ENCODE measurements at places on chromosomes 11 and 22.
A peak's percentile ranks its signal among the peaks of the same experiment; 100 is the strongest.

DNA sequence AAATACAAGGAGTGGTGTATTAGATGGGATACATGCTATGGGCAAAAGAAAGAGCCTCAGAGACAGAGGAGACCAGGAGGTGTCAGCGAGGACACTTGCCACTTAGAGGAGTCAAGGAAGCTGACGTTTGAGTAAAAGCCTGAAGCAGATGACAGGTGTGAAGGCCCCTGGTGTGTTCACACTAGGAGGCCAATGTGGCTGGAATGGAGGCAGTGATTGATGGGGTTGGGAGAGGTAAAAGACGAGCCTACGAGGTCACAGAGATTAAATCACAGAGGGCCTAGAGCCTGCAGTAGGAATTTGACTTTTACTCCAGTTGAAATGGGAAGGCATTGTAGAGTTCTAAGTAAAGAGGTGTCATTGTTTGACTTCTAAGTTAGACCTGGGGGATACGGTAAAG is 12.0 kb upstream of the GDPD5 start:
- DNase-seq = no peak

- no peak for DNase-seq
Observed at GRCh38 chr11:73425108-73425507, 48.9 kb downstream of the RELT start.

DNA sequence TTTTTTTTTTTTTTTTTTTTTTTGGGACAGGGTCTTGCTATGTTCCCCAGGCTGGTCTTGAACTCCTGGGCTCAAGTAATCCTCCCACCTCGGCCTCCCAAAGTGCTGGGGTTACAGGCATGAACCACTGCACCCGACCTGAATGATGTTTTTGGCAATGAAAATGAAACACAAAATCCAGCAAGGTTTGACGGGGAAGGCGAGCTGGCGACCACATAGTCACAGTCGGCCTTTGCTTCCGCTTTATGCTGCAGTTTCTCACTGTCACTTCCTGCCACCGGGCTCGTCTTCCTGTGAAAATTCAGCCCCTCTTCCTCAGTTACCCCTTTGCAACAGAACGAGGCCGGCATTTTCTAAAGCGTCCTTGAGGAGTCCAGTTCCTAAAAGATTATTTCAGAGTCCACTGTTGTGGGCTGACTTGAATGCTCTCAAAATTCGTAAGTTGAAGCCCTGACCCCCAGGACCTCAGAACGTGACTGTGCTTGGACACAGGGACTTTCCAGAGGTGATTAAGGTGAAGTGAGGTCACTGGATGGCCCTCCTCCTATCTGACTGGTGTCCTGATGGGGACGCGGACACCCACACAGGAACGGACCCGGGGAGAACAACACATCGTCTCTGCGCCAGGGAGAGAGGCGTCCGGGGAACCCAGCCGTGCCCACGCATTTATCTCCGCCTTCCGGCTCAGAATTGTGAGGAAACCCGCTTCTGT is 2.9 kb upstream of the BID start:
- DNase-seq = no peak

DNA sequence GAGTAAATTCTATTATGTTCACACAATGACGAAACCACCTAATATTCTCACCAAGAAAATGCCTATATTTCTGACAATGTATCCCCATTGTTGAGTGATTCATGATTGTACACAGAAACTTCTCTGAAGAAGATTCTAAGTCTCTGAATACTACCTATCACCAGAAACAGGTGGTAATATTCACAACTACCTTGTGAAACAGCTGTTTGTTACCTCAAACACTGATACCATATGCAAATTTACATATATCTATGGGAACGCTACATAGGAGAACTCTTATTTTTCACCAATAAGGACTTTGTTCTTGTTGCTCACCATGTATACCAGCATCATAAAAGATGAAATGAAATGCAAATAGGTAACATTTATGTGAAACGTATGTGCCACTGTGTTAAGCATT is 59.3 kb downstream of the PDGFD start:
- no peak for DNase-seq

GRCh38 chr11:129538323-129538722 is 162.7 kb downstream of the BARX2 start:
- no peak for DNase-seq

- DNase-seq = no peak
Observed at GRCh38 chr11:18615628-18616392, 16.2 kb downstream of the MISFA start.

- no peak for DNase-seq
Observed at GRCh38 chr22:19814428-19814827, 40.2 kb downstream of the GNB1L start.

DNA sequence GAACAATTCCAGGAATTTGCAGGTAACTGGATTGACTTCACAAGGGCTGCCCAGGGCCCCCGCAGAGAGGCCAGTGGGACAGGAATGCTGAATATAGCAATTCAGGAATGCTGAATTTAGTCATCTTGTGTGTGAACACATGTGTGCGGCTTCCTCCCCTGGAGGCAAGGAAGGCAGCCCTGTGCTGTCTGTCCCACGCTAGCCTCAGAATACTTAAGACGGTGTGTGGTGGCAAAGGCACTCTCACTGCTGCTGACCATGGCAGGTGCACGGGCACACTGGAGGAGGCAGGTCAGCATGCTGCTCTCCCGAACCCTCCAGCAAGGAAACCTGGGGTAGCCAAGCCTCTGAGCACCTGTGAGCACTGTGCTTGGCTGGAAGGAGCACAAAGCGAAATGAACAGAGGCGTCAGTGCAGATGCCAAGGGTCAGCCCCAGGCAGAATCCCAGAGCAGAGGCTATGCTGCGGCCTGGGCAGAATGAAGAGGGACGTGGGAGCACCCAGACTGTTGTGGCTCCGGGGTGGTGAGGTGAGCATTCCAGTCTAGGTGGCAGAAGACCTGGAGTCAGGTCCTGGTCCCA is 2.7 kb downstream of the GNAZ start:
- DNase-seq = no peak

GRCh38 chr22:20636075-20636812 is 128.8 kb downstream of the MED15 start:
- no peak for DNase-seq

DNA sequence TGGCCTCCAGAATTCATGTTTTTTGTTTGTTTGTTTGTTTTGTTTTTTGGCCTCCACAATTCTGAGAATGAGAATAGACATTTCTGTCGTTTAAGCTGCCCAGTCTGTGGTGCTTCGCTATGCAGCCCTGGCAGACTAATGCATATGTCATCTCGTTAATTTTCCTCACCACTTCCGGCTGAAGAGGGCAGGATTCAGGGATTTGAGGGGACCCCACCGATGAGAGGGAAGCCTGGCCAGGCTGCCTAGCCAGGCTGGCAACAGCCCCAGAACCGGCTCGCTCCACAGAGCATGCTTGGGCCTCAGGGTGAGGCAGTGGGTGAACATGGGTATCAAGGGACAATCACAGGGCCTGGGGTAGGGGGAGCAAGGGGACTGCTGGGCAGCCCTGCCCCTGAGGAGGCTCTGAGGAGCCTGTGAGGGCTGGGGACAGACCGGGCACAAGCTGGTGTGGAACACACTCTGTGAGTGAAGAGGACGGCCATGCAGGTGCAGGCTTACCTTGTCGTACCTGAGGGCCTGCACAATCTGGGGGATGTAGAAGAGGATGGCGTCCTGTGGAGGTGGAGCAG is 47.8 kb upstream of the SERPIND1 start:
- DNase-seq = no peak

- no peak for DNase-seq
Observed at GRCh38 chr11:78205691-78206090, 17.0 kb downstream of the USP35 start.

DNA sequence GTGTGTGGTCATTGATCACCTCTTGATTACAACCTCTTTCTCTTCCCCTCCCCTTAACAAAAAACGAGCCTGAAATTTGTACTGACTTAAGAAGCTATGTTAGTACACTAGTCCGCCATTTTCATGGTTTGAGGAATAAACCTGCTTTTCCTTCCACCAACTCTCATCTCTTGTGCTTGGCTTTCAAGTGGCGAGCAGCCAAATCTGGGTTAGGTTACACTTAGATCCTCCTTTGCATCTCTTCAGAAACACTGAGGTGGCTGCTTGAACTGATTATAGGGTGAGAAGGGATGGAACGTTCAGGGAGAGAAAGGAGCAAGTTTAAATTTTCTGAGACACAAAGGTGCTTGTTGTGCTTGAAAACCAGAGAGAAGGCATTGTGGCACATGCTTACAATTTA is 2171.4 kb downstream of the LRRC4C start:
- no peak for DNase-seq

- DNase-seq = no peak
Observed at GRCh38 chr22:44889255-44889878, 120.4 kb downstream of the PHF21B start.

DNA sequence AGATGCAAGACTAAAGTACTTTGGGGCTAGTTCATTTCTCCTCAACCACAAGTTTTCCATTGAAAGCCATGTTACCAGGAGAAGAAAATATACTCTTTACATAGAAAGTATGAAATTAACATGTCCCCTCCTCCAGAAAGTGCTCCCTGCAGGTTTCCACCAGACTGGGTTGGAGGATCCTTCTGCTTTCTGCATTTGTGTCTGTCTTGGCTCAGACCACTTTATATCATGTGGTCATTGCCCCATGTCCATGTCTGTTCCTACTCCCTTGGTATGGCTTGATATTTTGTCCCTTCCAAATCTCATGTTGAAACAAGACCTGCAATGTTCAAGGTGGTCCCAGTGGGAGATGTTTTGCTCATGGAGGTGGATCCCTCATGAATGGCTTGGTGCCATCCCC is 28.4 kb upstream of the ACER3 start:
- DNase-seq = no peak

DNA sequence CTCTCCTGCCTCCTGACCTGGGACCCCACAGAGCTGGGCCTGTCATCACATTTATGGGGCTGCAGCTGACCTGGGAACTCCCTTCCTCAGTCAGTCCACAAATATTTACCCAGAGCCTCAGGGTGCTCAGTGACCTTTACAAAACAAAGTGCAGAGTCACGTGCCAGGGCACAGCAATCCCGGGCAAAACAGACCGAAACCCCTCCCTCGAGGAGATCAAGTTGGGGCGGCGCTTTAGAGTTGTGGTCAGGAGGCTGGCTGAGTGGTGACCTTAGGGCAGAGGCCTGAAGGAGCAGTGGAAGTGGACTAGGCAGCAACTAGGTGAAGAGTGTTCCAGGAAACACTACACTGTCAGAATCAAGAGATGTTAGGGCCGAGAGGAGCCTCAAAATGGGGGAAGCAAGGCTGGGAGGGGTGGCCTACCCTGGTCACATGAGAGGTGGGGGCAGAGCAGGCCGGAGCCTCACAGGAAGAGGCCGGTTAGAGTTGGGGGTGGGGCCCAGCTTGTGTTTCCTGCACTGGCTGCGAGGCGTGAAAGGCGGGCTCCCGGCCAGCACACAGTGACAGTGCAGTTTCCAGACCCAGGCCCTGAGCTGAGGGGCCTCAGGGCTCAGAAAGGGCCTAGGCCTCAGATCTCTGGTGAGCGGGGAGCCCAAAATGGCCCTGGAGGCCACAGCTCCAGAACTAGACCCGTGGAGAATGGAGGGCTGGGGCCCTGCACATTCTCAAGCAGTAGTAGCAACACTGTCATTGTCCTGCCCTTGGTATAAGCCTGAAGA is 3.7 kb upstream of the NEAT1 start:
- peak; percentile 96 for DNase-seq

GRCh38 chr22:19972652-19973550 is 31.3 kb upstream of the TXNRD2 start:
- DNase-seq = no peak

DNA sequence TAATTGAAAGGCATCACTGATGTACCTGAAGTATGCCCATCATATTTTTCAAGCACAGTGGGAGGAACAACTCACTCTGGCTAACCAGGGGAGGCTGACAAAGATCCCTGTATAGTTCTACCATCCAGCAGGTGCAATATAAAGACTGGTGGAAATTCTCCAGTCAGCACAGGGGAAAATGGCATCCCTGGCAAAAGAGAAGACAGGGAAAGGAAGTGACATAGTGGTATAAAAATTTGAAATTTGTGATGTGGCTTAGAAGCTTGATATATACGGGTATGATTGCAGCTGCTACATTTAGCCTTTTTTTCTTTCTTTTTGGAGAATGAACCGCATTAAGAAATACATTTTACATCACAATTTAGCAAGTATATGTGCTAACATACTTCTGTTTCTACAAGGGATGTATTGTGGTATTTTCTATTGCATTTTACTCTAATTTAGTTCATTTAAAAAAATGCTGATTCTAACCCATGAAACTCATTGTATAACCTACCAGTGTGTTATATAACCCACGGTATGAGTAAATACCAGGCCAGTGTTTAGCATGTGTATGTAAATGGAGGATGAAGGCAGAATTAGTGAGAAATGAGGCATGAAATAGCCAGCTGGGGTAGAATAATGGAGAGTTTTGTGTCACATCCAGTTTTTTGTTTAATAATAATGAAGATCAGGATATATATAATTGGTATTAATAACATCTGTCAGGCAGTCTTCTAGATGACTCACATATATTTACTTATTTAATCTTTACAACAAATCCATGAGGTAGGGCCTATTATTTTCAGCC is 186.1 kb downstream of the ARHGAP42 start:
- no peak for DNase-seq

DNA sequence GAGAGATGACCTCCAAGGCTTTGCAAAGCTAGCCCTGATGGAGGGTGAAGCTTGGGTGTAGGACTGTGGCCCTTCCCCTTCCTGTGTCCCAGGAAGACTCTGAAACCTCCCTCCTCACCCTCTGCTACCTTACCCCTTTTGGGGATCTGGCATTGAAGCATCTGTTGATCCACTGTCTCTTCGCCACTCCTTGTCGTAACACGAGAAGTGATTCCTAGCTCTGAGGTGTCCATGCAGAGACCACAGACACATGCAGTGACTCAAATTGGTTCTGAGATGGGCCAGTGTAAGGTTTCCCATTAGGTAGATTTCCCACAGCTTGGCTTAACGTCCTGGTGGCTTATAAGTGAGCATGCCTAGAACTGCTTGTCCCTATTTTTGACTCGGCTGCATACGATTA is 101.4 kb downstream of the ZBTB16 start:
- no peak for DNase-seq

- no peak for DNase-seq
Observed at GRCh38 chr11:2135018-2135569, 4.1 kb downstream of the IGF2 start.

- DNase-seq = peak; percentile 47
Observed at GRCh38 chr11:70861559-70861958, 390.8 kb downstream of the SHANK2 start.

- DNase-seq = no peak
Observed at GRCh38 chr22:21669026-21669425, 3.2 kb downstream of the PPIL2 start.

- peak; percentile 98 for DNase-seq
Observed at GRCh38 chr11:120335908-120336640, at the start of gene ARHGEF12. ARHGEF12 (plus strand) TSS chr11:120336413; CDS start chr11:120337244, 831 bp downstream.

DNA sequence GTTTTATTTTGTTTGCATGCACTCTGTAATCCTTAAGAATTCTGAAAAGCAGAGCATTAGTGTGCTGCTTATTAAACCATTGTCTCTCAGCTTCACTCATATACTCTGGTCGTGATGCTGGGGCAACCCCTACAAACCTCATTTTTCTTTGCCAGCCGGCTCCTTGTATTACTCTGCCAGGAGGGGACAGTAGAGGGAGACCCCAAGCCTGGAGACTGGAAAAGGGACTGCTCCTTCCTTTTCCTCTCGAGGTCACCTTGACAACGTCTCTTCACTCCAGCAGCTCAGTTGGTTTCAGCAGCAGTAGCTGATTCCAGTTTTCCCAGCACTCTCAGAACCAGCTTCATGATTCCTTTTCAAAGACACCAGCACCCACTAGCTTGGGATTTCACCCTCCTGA is 2.8 kb upstream of the JHY start:
- DNase-seq = peak; percentile 27

- no peak for DNase-seq
Observed at GRCh38 chr22:28883657-28883916, 215 bp downstream of the ZNRF3 start.

Data from NCI-H2081 (cell line).